ENCODE measurements at places on chromosomes 6 and 20.

GRCh38 chr6:56214041-56214702 lies 33.2 kb downstream of the COL21A1 start:
- no peak for DNase-seq

- DNase-seq = no peak
These were observed 71.7 kb downstream of the ATP9A start for GRCh38 chr20:51696304-51697071.

DNA sequence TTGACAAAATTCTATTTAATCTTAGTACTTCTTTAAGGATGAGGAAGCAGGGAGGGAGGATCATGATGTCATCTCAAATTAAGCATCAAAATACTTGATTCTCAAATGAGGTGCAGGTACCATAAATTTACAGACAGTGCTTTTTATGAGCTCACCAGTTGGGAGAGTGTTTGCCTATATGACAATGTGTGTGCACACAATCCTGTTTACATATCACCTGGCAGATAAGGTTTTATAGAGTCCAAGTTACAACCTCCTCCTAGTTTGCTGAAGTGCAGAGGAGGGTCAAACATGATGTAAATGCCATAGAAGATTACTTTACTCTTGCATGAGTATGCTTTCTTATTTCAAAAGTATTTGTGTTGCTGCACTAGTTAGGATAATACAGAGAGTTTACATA lies 6.4 kb downstream of the ATXN1 start:
- no peak for DNase-seq

- no peak for DNase-seq
These were observed 8.6 kb downstream of the ADTRP start for GRCh38 chr6:11769811-11770545.

- DNase-seq = no peak
These were observed 66.6 kb downstream of the NHLRC1 start for GRCh38 chr6:18055714-18056382.

DNA sequence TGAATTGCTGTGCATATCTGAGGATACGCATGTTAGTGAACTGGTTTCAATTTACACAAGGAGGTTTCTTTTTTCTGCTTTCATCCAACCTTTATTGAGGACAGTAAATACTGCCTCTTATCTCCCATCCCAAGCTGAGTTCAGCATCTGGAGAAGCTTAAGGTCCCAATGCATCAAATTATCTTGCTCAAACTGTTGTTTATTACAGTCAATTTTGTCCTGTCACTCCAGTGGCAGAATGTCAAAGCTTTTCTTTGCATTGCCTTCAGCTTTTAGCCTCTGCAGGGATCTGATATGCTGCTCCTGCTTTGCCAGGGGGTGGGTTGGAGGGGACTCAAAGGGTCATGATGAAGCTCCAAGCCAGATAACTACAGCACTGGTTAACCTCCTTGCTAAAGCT lies 435.4 kb upstream of the SOX4 start:
- no peak for DNase-seq

- DNase-seq = no peak
These were observed 74.9 kb downstream of the FOXO3 start for GRCh38 chr6:108635505-108636226.

DNA sequence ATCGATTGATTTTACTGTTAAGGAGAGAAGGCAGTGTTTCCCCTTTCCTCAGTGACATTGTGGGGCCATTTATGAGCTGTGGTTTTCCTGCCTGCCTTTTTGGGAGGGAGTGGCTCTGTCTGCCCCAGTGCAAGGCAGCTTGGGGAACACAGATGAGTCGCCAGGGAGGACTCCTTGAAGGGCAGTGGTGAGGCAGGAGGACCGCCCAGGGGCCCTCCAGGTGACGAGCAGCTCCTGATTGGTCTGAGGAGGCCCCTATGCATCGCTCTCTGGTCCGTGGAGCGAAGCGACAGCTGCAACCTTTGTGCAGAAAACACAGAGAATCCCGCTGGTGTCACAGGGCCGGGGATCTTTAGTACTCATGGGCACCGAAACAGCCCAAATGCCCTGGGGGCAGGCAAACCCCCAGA lies 100.3 kb downstream of the TMEM242 start:
- peak; percentile 44 for DNase-seq

DNA sequence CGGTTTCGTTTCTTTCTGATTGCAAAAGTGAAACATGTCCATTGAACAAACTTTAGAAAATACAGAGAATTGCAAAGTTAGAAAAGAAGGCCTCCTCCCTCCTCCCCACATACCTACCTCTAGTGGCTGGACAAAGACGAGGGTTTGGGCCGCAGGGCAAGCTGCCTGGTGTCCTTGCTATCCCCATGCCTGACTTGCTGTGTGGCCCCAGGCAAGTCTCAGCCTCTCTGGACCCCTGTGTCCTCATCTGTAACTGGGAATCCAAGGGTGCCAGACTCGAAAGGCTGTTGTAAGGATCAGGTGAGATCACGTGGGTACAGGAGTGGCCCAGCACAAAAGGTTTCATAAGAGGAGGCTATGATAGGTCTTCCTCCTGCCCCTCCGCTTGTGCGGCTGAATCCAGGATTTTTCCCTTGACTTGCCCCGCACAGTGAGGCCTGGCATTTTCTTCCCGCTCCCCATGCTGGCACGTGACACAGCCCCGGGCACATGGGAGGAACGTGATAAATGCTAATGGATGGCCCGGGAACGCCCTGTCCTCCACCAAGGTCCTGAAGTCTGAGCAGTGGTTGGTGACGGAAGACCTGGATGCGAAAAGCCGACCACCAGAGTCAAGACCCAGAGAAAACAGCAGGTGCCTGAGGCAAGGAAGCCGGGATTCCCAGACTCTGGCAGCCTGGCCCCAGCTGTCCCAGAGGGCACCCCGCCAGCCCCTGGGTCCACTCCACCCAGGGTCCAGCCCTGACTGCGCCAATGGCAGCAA lies 55.8 kb downstream of the UBE2V1 start:
- DNase-seq = no peak

DNA sequence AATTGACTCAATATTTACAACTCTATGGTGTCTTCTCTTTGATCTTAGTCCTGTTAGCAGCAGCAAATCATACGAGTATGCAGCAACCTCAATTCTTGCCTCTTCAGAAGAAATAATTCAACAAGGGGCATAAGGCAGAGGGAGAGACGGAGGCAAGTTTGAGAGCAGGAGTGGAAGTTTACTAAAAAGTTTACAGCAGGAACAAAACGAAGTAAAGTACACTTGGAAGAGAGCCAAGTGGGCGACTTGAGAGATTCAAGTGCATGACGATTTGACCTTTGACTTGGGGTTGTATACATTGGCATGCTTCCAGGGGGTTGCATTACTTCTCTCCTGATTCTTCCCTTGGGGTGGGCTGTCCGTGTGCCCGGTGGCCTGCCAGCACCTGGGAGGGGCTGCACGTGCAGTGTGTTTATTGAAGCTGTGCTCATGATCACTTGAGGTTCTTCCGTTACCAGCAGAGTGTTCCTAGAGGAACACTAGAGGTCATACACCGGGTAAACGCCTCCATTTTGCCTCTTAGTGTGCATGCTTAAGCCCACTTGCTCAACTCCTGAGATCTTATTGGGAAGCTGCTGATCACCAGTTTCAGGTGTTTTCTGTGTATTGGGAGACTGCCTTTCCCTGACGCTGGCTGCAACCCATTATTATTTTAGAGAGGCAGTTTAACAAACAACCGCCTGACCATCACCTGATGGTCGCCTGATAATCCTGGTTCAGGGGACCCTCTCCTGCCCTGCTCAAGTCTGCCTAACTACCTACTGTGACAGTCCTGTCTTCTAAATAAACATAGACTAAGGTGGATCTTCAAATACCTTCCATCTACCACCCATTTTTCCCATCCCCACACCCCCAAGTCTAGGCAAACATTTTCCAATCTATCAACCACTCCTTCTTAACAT lies 172.4 kb upstream of the MYLIP start:
- no peak for DNase-seq

DNA sequence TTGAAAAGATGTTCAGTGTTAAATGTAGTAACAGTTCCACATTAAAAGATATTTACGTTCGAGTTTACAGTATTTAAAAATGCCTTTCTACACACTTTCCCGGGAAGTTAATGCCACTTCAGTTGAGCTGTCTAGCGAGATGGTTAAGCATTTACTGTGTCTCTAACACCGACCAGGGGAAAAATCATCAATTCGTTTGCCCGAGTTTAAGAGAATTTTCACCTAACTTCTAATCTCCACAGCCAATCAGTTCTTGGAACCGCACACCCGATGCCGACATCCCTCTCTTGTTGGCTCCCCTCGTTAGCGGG lies 58.2 kb downstream of the FAM217A start:
- no peak for DNase-seq

DNA sequence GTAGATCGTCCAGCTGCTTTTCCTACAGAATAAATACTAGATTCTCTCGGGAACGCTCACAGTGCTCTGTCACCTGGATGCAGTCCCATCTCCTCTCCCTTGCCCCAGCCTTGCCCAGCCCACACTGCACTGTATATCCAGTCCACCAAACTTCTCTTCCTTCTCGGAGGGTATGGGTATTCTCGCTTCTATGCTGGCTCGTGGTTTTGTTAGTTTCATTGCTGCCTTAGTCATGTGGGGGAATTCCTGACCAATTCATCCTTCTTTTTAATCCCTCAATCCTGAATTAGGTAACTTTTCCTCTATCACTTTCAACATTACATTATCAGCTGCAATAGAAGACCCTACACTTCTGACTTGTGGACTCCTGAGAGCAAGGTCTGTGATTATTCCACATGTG lies 252.4 kb downstream of the GMDS start:
- no peak for DNase-seq

DNA sequence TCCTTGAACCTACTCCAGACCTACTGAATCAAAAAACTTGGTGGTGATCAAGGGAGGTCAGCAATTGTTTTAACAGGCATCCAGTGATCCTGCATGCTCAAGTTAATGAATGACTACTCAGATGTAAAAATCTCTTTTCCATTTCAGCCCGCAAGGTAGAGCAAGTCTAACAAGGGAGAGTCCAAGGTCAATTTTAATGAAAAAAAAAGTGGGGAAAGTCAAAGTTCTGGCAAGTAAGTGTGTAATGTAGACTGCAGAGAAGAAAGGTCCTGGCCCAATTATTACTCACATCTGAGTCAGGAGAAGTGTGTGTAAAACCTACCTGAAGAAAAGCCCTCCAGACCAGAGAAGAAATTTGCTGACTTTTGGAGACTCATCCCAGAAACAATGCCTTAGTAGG lies 193.5 kb downstream of the UBE3D start:
- DNase-seq = no peak

- peak; percentile 69 for DNase-seq
These were observed 59.5 kb downstream of the TRIM38 start for GRCh38 chr6:26022132-26022472.

DNA sequence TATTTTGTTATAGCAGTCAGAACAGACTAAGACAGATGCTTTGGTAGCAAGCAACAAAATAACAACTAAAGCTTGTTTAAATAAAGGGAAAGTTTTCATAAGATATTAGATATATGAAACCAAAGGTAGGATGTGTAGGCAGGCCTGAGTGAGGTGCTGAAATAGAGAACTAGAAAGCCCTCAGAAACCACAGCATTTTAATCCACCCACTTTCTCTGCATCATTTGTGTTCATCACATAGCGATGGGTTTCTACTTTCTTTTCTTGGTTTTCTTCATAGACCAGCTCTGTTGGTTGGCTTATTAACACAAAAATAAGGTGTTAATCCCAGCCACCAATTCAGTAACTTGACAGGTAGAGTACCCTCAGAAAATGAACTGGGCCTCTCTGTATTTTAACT lies 58.6 kb downstream of the RPS12 start:
- no peak for DNase-seq

GRCh38 chr6:110934381-110934898 lies 24.1 kb upstream of the GTF3C6 start:
- no peak for DNase-seq

GRCh38 chr6:308307-308706 lies 16.0 kb downstream of the DUSP22 start:
- DNase-seq = no peak

DNA sequence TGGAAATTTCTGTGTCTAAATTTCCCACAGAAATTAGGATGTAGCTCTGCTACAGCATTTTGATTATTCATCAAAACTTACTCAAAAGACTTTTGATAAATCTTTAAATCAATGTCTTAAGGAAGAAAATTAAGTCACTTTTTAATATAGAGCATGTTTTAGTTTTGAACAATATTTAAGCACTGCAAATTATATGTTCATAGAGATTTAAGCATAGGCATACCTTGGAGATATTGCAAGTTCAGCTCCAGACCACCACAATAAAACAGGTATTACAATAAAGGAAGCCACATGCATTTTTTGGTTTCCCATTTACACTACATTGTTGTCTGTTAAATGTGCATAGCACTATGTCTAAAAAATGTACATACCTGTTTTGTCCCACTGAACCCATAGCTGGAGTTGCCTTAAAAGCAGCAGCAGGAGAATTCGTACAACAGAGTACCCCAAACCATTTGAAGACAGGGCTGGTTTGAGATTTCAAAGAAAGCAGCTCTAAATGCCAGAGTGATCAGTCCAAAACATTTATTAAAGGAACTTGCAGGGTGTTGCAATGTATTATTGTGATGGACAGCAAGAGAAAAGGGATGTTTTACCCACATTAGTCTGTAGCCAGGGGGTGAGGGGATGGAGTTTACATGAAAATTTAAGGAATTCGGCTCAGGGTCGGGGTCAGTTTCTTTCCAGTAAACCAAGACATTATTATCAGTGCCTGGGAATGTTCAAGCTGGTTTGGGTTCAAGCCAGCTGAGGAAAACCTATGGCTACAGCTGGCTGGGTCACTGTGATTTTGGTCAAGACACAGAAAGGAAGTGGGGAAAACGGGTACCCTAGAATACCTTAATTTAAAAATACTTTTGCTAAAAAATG lies 6.3 kb upstream of the LOC128125822 start:
- DNase-seq = no peak

GRCh38 chr6:128327890-128328289 lies 192.5 kb downstream of the PTPRK start:
- no peak for DNase-seq

DNA sequence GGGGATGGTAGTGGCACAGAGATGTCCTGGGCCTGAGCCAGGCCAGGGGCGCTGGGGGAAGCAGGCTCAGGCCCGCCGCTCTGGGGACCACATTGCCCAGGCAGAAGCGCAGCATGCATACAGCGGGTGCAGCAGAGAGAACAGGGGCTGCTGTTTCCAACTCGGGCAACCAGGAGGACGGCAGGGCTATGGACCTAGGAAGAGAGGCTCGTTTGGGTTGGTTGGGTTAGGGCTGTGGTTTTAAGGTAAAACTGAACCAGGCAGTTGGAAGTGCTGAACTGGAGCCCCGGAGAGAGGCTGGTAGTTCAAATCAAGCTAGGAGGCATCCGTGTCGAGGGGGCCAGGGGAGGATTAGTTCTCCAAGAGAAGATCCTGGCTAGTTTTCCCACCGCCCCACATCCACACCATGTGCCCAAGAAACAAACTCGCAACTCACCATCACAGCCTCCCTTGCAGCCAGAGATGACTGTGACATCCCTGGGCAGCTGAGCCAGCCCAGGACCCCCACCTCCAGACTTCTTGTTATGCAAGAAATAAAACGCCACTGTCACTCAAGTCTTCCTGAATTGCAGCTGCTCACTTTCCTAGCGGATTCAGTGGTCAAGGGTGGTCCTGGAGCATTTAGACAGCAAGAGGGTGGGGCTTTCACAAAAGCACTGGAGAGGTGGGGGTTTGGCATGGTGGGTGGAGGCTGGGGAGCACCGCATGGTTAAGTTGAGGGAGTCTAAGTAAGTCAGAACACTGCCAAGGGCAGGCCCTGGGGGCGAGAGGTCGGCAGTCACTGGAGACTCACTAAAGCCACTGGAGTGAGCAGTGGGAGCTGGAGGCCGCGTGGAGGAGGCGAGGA lies 161.2 kb downstream of the GRM4 start:
- no peak for DNase-seq

GRCh38 chr20:45283551-45284057 lies 23.0 kb upstream of the RBPJL start:
- peak; percentile 24 for DNase-seq

- no peak for DNase-seq
These were observed at the start of gene BNIP5 for GRCh38 chr6:36336779-36337241. Gene BNIP5 (minus strand): TSS chr6:36336888. CDS start chr6:36330690, 6,198 bp downstream.

GRCh38 chr20:53255102-53255710 lies 283.0 kb downstream of the TSHZ2 start:
- DNase-seq = no peak
